Stimulated activated CD4-positive, alpha-beta T cell treated with anti-CD3 and anti-CD28 coated beads, Interleukin-2, amount 100 ng/mL, for 24 hours (primary cell): ENCODE measurements at places on chromosomes 7 and 10.
A peak's percentile ranks its signal among the peaks of the same experiment; 100 is the strongest.

DNA sequence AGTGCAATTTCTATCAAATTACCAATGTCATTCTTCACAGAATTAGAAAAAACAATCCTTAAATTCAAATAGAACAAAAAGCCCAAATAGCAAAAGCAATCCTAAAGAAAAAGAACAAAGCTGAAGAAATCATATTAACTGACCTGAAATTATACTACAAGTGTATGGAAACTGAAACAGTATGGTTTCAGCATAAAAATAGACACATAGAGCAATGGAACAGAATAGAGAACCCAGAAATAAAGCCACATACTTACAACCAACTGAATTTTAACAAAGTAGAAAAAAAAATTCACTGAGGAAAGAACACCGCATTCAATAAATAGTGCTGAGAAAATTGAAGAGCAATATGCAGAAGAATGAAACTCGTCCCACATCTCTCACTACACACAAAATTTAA lies 142.0 kb upstream of the CHRM2 start:
- DNase-seq, result no peak

DNA sequence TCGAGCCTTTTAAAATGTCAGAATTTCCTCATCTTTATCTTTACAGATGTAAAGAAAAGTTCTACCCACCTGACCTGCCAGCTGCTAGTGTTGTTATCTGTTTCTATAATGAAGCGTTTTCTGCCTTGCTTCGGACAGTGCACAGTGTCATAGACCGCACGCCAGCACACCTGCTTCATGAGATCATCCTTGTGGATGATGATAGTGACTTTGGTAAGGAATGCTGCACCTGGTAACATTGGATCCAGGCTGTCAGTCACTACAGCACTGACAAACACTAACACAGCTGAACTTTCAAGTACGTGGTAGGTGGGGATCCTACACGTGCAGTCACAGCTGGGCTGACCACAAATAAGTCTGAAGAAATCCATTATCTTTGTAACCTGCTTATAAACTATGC lies 77.6 kb downstream of the GALNT11 start:
- DNase-seq, result no peak

DNA sequence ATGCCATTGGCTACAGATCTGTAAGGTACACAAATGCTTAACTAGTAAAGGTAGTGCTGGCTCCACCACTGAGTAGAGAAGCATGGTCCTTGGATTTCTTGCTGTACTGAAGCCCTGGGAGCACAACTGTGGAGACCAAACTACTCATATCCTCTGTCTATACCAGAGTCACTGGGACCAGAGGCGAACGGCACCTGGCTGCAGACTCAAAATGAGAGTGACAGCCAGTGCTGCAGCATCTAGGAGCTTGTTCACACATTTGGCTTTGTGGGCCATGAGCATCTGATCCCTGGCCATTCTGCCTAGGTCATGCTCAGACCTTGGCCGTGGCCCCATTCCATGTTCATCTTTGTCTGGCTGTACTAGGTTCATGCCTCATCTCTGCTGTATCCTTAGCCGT lies 31.9 kb downstream of the LRRC18 start:
- no peak for DNase-seq

GRCh38 chr10:31897506-31897905 lies 31.1 kb downstream of the ARHGAP12 start:
- DNase-seq, result no peak

DNA sequence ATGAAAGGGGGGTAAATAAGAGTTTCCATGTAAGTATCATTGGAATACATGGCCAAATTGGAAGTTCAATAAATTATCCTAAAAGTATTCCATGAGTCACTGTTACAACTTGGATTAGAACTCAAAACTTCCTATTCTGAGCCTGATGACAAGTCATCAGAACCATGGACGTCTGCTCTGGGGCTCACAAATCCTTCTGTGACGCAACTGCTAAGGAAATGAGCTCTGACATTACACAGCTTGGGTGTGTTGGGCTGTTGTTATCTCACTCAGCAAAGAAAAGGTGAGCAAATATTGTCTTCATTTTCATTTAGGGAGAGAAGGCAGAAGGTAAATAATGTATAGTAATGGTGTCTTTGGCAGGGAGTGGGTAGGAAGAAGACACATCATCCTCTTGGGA lies 214.8 kb upstream of the ADO start:
- no peak for DNase-seq

- DNase-seq, result no peak
These were observed 67.2 kb downstream of the TPK1 start for GRCh38 chr7:144768633-144769032.

DNA sequence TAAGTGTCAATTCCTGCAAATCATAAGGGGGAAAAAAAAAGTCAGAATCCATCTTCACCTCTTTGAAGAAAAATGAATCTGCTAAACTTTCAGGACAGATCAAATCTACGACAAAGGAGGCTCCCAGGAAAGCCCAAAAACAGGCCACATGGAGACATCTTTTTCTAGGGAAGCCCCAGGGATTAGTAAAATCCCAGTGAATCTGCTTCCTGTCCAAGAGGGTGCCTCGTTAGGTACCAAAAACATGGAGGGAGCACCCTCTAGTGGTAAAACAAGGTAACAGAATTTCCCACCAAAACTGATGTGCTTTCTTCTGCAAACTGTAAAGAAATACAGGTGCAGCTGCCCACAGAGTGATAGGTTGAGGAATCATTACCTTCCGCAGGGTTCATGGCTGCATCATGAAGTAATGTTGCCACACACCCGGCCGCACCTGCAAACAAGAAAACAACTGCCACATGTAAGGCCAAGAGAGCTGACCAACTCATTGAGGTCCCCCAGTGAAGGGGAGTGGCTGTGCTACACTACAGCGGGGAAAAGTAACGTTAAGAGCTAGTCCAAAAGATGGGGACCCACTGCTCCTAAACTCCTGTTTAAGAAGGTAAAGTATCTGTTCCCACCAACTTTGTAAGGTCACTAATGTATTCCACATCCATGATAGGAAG lies 7.9 kb downstream of the SLC25A28 start:
- peak; percentile 22 for DNase-seq

GRCh38 chr10:72320676-72321247 lies 34.0 kb downstream of the DNAJB12 start:
- DNase-seq, result peak; percentile 74

DNA sequence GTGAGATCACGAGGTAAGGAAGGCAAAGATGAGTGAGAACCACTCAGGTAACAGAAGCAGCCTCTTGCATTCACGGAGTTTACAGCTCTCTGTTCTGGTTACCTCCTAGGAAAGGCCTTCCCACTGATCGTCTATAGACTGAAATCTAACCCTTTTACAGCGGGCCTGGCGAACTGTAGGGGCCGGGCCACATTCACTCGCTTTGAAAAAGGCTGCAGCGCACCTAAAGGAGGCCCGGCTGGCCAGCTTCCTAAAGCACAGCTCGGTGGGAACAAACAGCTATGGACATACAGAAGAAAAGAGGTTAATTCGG lies 565 bp downstream of the ATP5MK start:
- DNase-seq, result no peak

DNA sequence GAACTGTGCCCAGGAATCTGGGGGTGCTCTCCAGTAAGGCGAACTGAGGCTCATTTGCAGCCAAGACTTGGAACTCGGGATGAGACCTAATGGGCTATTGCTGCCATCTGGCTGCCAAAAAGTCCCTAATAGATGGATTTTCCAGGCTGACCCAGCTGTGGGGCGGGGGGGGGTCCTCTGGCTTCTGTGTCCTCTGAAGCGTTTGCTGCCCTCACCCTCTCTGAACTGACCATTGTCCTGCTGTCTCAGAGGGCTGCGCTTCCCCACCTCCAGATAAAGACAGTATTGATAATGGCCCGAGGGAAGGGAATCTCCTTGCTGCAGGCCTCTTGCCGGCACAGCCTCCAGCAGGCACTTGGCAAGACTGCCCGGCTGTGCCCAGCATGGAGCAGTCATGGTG lies 46.6 kb downstream of the CLEC2L start:
- DNase-seq, result no peak

- DNase-seq, result no peak
These were observed 36.7 kb downstream of the PRF1 start for GRCh38 chr10:70565556-70566514.

DNA sequence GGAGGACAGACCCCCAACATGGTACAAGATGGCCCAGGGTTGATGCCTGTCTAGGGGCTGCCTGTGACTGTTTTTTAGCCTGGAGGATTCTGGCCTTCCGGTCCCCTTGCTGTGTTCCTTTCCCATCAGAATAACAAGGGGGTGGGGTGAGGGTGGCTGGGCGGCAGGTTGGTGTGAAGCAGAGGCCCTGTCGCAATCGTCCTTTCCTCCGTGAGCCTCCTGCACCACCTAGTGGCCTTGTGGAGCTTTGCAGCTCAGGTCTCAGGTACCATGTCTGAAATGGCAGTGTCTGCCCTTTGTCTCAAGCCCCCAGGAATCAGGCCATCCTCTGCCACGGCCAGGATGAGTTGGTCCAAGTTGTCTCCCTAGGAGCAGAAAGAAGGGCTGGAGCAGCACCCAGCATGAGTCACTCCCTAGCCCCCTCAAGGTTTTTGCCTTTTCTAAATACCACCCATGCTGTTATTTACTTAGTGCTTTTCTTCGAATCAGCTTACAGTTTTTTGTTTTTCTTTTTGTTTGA lies 24.2 kb downstream of the TACR2 start:
- DNase-seq, result peak; percentile 80

GRCh38 chr7:134527979-134528371 lies 608 bp downstream of the AKR1B10 start:
- DNase-seq, result no peak

DNA sequence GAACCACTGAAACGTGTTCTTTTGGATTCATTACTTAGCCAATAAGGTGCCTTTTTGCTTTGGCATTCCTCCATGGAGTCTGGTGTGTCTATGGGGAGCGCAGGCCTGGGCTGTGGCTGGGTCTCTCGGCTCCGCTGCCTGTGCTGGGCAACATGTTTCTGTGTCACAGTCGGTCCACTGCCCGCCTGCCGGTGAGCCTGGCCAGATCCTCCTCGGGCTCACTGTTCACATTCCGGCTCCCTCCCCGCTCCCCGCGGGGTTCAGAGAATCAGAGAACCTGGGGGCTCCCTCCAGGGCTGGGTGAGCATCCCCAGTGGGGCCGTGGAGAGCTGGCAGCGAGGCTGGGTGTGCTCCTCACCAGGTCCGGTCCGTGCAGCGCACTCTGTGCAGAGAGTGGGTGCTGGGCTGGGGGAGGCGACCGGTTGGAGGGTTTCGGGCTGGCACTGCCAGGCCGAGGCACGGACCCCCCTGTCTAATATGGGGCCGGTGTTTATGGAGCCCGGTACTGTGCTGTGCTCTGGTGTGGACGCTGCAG lies 70.4 kb downstream of the INPP5A start:
- DNase-seq, result no peak

DNA sequence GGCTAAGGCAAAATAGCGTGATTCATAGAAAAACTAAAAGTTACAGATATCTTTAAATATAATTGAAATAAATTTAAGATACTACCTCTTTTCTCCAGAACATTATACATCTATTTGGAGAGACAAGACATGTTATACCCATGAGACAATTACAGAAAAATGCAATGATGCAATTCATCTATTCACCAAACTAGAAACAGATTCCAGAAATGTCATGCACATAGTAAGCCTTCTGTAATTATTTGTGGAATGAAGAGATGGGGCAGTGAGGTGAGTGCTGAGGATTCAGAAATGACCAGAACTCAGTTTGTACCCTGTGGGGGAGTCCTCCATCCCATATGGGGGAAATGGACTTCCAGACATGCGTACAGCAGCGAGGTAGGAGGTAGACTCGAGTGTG lies 99.4 kb downstream of the MKX start:
- DNase-seq, result no peak

DNA sequence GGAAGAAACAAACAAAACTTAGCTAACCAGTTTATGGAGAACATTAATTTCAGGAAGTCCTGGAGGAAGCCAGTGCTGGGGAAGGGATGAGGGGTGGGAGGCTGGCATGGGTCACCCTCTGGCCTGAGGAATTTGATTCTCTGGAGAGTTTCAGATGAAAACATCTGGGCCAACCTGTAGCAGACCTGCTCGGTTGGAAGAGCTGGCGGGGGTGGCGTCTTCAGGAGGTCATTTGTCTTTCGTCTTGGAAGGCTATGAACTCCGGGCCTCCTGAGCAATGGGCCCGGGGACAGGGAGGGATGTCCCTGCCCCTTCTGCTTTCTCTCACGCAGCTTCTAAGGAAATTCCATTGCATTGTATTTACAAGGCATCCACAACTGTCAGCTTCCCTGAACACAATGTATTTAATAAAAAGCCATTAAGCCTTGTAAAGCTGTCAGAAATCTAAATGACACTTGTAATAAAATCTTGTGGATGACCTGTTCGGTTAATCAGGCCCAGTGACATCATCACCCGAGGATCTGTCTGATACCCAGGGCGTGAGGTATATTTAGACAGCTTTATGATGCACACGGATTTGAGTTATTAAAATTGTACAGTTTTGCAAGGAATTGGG lies 250.5 kb downstream of the RAB11FIP2 start:
- DNase-seq, result no peak

- no peak for DNase-seq
These were observed 178.7 kb upstream of the PODXL start for GRCh38 chr7:131735101-131735500.

- no peak for DNase-seq
These were observed 823.8 kb upstream of the CELF2 start for GRCh38 chr10:10193848-10194247.
